ENCODE measurements at places on chromosomes 1 and 21.
A peak's percentile ranks its signal among the peaks of the same experiment; 100 is the strongest.

DNA sequence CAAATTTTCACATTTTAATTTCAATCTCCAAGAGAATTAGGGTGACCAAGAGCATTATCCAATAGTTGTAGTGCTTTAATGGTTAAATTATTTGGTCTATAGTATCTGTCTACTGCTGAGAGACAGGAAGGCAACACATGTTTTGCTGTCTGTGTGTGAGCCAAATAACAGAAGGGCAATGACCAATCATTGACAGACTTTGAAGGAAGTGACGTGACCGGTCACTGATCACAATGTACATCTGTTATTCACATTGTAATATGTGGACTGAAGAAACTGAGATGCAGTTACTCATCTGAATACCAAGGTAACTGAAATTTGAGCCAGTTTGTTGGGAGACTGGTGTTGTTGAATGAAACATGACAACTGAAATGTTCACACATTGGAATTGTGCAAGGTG lies 196.7 kb downstream of the LRRC40 start:
- no peak for DNase-seq

DNA sequence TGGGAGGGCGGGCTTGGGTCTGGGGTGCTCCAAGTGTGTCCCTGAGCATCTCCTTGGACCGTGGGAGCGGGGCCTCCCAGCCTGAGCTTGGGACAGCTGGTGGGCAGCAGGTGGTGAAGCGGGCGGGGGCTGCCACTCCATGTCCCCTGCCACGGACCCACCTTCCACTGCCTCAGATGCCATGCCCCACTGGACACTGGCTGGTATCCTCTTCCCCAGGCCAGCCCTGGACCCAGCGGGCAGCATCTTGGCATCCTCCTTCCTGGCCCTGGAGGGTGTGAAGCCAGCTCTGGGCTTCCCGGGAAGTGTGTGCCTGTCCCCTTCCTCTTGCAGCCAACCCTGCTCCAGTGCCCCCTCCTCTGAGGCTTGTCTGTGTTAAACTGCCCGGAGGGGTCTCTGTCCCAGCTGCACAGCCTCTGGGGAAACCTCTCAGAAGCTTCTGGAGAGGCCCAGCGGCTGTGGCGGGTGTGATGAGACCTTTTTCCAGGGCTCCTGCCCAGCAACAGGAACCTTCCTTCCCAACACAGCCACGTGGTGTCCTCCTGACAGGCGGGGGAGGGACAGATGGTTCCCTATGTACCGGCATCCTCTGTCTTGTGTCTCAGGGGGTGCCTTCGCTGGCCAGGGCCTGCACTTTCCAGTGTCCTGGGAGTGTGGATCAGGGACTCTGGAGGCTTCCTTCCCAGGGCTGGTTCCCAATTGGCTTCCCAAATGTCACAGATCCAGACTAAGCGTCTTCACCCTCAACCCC lies 81.6 kb upstream of the DISP3 start:
- no peak for DNase-seq

GRCh38 chr1:98323906-98324358 lies 337.6 kb upstream of the SNX7 start:
- DNase-seq, result no peak

DNA sequence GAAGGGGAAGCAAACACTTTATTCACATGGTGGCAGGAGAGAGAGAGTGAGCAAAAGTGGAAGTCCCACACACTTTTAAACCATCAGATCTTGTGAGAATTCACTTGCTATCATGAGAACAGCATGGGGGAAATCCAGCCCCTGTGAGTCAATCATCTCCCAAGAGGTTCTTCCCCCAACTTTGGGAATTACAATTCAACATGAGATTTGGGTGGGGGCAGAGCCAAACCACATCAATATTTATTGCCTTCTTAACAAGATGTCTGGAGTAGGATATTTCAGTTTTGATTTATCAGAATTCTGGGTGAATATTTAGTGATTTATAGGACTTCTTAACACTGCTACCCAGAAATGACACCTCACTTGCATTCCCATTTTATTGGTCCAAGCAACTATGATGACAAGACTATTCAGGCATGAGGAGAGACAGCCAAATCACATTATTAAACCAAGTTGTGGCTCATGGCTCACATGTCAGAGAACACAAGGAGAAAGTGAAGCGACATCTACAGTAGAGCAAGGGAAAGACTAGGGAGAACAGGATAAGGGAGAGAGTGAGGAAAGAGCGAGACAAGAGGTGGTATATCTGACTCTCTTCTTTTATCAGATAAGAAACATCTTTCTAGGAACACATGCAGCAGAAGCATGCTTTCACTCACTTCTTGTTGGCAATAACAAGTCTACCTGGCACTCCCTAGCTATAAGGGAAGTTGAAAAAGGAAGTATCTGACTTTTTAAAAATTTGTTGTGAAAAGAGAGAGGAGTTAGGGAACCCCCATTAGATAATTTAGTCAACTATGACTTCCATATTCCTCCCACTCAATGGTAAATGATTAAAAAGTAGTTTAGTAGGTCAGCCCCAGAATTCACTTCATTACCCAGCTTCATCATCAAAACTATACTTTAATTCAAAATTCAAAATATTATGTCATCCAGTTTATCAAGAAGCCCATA lies 36.6 kb upstream of the PTPRC start:
- DNase-seq, result no peak

DNA sequence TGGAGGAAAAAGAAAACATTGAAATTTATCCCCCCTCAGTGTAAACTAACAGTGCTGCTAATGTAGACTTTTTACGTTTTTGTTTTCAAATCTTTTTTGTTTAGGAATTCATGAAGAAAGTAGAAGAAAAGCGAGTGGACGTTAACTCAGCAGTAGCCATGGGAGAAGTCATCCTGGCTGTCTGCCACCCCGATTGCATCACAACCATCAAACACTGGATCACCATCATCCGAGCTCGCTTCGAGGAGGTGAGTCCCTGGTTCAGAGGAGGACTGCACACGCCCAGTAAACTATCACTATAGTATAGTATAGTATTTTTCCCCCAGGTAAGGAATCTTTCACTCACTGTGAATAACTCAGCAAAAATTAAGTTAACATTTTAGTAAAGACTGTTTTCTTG lies 37.8 kb upstream of the BMP8A start:
- no peak for DNase-seq

DNA sequence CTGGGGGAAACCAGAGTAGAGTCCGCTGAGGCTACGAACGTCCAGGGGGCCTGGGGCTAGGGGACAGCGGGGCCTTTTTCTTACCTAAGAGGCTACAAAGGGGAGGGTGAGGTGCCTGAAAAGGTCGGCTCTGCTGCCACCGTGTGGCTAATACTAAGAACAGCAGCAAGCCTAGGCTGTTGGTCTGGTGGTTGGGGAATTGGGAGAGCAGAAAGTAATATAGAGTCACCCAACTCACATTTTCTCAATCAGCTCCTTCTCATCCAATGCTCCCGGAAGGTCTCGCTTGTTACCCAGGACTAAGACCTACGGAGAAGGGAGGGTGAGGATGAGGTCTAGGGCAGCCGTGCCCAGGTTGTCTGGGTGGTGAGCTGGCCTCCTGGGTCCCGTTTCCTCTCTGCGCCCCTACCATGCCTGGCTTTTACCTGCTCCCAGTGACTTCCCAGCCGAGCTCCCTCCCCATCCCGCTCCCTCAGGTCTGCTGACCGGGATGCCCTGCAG lies 9.3 kb downstream of the ARL8A start:
- DNase-seq, result peak; percentile 45

- DNase-seq, result no peak
These were observed 633 bp downstream of the DMRTA2 start for GRCh38 chr1:50422675-50422945.

DNA sequence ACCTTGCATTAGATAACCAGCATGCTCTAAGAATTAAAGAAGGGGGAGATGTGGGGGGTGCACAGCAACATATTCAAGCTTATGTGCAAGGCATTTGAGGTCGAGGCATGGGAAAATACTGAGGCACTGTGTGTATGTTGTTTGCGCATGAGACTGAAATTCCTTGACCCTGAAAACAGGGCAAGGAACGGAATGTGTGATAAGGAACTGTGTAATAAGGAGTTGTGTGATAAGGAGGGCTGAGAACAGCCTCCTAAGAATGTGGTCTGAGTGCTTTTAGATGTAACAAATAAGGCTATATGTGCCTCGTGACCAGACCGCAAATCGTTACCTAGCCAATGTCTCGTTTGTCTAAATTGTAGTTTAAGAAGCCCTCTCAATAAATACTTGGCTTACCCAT lies 26.5 kb upstream of the ITLN1 start:
- DNase-seq, result no peak

DNA sequence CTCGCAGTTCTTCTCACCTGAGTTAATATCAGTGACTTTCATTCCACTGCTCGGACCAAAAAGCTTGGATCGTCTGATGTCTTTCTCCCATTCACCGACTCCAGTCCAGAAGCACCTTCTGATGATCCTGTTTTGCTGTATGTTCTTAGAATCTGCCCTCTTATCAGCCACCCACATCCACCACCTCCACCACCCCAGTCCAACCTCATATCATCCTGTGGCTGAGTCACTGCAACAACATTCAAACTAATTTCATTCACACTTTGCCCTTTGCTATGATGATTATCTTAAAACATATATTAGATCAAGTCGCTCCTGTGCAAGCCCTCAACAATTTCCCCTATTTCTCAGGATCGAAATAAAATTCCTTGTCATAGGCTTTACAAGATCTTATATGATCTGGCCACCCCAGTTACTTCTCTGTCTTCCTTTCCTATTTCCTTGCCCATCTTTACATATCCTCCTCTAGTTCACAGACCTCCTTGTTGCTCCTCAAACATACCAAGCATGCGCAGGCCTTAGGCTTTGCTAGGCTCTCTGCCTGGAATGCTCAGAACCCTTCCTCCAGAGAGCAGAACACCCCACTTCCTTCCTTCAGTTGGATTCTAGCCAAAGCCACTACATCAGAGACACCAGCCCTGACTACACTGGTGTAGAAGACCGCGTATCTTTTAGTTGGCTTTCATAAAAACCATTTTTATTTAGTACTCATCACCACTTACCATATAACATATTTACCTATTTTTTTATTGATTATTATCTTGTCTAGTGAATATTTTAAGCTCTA lies 335.7 kb upstream of the GREM2 start:
- no peak for DNase-seq

DNA sequence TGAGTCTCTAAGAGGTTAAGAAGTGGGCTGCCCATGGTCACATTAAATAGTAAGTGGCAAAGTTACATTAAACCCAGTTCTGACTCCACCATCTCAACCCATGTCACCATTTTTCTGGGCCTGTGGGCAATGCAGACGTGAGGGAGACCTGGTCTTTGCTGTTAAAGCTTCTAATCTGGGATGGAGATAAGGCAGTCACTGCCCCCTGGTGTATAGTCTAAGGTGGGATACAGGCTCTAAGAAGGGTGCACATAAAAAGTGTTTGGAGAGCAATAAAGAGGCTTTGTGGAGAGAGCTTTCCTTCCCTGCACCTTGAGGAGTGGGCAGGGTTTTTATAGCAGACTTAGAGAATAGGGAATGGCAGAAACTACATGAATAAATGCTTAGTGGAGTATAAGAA lies 141.3 kb downstream of the ROR1 start:
- DNase-seq, result no peak

GRCh38 chr21:26351661-26352060 lies 181.1 kb upstream of the APP start:
- DNase-seq, result no peak

DNA sequence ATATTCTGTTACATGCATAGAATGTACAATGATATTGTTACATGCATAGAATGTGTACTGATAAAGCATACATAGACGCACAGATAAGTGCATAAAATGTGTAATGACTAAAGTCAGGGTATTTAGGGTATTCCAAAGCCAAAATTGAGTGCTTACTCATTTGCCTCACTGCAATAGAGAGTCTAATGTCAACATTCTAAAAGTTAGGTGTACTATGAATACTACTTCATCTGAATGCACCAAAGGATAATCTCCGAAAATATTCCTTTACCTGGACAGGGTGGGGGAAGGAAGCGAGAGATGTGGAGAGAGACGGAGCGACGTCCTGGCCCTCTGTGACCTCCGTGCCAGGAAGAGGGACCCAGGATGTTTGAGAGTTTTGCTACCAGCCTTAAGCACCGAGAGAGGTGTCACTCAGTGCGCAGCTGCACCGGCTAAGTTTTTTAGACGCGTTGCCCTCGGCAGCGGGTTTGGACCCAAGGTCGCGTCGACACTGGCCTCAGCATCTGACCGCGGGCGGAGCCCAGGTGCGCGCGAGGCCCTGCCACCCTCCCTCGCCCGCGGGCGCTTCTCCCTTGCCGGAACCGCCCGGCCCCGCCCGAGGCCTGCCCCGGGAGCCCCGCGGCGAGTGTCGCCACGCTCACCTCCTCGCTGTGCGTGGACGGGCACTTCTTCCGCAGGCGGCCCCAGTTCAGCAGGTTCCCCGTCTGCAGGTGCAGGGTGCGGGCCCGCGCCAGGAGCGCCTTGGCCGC lies 660 bp downstream of the GCLM start:
- DNase-seq, result peak; percentile 56

DNA sequence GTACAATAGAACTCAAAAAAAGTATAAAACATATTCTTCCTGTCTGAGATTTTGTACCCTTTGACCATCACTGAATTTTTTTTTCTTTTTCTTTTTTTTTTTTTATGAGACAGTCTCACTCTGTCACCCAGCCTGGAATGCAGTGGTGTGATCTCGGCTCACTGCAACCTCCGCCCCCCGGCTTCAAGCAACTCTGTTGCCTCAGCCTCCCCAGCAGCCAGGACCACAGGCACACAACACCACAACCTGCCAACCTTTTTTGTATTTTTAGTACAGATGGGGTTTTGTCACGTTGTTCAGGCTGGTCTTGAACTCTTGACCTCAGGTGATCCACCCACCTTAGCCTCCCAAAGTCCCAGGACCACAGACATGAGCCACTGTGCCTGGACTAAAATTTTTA lies 10.4 kb downstream of the SDCCAG8 start:
- DNase-seq, result no peak

- no peak for DNase-seq
These were observed 1.7 kb downstream of the PADI3 start for GRCh38 chr1:17250601-17251000.

DNA sequence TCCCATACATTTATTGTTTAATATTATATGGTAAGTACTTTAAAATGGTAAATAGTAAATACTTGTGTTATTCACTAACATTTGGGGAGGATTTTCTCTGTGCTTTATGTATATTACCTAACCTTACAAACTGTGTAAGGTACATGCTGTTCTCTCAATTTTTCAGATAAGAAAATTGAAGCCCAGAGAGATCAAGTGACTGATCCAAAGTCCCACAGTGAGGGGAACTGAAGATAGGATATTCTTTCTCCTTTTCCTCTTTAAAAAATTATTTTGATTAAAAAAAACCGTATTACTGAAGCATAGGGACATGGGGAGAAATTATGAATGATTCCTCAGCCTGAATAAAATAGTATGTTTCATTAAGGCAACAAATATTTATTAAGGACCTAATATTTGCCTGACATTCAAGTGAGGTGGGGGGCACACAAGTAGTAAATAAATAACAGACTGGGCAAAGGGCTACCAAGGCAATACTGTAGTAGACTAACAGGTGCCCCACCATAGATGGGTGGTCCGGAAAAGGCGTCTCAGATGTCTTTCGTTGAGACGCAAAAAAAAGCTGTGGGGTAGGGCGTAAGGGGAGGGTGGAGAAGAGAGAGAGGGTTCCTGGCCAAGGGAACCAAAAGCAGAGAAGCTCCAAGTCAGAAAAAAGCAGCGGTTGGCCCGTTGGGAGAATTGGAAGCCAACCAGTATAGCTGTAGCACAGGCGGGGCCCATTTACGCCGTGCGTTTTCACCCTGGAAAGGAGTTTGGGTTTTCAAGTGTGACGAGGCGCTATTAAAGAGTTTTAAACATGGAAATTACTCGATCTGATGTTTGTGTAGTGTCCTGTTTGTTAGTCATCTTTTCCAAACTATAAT lies 944 bp upstream of the AGO3 start:
- peak; percentile 33 for DNase-seq
